NCI-H2029 treated with DMSO at 0.1 percent for 48 hours (cell line): ENCODE measurements at places on chromosomes 16 and 17.

- DNase-seq = no peak
Measured at GRCh38 chr17:64437944-64438525, 10.9 kb upstream of the MILR1 start.

DNA sequence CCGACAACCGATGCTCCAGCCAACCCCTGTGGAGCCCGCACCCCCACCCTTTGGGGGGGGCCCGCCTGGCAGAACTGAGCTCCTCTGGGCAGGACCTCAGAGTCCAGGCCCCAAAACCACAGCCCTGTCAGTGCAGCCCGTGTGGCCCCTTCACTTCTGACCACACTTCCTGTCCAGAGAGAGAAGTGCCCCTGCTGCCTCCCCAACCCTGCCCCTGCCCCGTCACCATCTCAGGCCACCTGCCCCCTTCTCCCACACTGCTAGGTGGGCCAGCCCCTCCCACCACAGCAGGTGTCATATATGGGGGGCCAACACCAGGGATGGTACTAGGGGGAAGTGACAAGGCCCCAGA, 17.9 kb downstream of the NGFR start:
- DNase-seq = no peak

DNA sequence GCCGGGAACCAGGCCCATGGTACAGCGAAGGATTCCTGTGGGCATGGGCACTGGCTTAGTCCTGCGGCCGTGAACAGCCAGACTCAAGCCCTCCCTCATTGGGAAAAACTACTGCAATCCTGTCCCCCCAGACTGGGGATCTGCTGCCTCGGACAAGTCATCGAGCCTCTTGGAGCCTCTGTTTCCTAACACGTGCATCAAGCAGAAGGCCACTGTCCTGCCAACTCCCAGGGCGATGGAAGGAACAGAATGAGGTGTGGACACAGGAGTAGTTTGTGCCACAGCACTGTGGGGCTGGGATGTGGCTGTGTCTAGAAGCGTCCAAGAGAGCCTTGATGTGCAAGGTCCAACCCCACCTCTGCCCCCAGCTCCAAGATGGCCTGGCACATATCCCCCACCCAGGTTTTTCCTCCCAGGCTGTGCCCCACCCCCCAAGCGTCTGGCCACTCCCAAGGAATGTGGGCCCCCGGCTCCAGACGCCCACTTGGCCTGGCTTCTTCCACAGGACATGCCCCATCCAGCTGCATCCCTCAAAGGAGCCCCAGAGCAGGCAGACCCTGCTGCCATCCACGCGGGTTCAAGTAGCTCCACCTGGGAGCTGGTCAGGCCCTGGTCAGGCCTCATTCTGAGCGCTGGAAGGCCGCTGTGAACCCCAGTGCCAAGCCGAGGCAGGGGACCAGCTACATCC, 3.4 kb downstream of the CAMKK1 start:
- no peak for DNase-seq

DNA sequence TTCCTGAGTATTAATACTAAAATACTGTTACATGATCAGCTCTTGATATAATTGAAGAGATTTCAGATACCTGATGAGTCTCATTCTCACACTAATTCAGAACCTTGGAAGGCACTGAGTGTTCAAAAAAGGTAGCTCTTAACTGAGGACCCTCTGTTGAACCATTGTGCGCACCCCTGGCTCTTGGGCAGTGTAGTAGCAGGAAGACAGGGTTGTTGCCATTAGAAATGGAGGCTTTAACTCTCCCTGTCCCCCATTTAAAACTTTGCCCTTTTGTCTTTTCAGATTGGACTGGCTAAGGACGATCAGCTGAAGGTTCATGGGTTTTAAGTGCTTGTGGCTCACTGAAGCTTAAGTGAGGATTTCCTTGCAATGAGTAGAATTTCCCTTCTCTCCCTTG, 1.8 kb downstream of the EIF1 start:
- no peak for DNase-seq

DNA sequence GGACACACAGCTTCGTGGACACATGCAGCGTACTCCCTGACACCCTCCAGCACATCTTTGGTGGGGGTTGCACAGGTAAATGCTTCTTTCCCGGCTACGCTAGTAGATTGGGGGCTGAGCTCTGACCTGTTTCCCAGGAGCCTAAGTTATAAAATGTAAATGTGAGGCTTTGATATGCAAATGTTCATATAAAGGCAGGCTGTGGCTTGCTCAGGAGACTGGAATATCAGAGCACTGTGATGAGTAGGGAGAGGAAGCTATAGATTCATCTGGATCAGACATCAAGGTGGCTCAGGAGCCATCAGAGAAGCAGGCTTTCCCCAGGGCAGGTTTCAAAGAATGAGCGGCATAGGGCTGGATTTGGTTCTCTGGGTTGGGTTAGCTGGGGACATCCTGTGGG, 3.4 kb upstream of the ETV4 start:
- no peak for DNase-seq

- no peak for DNase-seq
Measured at GRCh38 chr17:6495450-6496115, 51.3 kb downstream of the PIMREG start.

DNA sequence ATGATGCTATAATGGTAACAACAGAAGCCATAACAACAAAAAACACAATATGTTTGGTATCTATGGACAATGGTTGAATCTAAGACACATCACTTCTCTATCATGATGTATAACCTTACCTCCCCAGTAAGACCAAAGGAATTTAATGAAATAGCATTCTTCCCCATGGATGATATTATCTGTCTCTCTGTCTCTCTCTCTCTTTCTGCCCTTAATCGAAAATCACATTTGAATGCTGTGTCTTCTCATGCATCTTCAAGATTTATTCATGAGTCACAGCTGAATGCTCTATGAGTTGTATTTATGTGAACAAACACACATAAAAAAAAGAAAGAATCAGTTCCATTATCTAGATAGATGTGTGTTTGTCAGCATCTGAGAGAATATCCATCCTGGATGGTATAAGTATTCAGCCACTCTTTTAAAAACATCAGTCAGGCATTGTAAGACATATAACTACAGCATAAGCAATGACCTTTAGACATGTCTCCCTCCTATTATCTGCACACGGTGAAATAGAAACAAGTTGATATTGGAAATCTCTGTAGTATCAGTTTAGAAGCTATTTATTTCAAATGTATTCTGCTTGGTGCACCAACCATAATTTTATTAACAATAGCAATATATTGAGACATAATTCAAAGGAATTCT, 433.3 kb downstream of the TOX3 start:
- no peak for DNase-seq

DNA sequence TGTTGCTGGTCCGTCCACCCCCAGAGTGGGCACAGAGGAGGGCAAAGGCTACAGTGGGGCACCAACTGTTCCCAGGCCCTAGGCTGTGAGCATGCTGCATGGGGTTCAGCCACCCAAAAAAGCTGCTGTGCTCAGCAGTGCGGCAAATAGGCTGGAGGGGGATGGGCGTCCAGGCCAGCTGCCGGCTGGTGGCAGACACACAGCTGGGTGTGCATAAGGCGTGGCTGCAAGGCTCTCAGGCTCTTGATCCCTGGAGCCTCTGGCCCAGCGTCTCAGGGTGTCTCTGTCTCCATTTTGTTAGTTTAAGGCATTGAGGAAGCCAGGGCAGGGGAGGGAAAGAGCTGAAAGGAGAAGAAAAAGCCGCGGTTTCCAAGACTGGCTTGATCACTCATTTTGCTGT, 8.8 kb downstream of the RPL19 start:
- no peak for DNase-seq

DNA sequence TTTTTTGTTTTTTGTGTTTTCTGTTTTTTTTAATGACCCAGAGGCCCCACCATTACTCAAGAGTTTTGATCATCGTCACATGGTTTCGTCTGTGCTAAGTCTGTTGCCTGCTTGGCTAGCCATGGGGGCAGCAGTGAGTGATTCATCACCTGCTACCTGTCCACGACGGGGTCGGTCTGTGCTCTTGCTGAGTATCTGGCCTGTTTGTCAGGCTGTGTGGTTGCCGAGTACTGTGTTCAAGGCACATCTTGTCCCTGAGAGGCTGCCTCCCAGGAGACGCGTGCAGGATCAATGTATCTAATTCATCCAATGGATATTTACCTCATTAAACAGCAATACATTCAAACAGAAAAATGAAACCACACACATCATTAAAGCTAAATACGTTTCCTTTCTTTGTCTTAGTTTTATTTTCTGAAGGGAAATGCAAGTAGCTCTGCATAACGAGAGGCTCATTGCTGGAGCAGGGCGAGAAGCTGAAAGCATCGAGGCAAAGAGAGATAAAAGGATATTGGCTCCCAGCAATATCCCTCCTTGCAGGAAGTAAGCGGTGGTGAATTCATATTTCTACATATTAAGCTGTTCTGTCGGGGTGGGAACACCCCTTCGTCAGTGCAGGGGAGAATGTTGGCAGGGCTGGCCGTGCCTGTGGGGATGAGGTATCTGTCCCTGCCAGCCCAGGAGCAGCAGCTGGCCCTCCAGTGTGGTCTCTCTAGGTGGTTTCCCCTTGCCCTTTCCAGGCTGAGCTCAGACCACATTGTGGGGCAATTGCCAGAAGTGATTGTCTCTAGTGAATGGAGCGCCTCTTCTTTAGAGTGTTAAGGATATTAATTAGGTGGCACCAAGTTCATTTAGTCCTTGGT, 166.2 kb upstream of the ASIC2 start:
- no peak for DNase-seq

DNA sequence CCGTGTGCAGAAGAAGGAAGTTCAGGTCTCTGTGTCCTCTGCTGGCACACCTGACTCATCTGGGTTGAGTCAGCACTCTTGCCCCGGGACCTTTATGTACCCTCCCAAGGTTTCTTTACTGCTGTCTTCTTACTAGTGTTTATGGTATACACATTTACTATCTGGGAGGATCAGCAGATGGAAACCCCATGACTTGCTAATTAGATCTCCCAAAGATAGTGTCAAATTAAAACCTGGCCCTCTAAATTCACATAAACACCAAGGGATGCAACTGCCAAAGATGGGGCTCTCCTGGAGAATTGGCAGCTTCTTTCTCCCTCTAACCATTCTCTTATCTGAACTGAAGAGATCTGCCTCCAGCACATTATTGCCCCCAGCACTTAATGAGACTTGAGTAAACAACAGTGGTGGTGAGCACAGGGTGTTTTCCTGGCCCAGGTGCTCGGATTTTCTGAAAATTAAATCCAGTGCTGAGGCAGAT, 718.1 kb upstream of the SOX9 start:
- DNase-seq = peak; percentile 30

GRCh38 chr16:2591476-2592240, 53.8 kb downstream of the PDPK1 start:
- DNase-seq = no peak

DNA sequence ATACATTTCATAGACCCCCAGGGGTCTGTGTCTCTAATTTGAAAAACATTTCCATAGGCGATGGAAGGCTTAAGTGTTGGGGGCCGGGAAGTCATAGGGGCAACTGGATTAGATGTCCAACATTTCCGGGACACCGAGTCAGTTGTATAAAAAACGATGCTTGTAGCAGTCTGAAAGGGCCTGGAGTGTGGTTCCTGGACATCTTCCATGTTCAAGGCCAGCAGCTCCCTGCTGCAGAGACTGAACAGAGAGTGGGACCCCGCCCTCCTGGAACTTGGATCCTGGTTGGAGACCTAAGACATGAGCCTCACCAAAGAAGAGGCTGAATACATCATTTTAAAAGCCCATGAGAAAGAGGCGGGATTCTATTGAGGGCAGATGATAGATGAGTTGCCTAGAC, 82.0 kb upstream of the ZNF423 start:
- no peak for DNase-seq

GRCh38 chr17:17780922-17781590, 55.7 kb downstream of the SREBF1 start:
- DNase-seq = peak; percentile 15

DNA sequence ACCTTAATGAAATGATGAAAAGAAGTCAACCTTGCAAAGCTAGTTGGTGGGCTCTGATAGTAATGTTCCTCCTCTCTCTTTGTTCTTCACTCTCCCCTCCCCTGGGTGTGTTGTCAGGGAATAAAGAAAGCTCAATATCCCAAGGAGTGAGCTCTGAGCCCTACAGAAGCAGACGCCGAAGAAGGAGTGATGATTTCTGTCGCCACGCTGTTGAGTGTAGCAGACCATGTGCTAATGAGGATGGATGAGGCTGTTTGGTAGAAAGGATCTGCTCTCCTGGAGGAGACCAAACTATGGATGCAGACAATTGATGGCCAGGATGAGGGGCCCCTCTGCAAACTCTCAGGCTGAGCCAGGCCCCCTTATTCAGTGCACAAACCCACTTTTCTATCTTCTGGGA, 140.0 kb upstream of the DNAH9 start:
- DNase-seq = no peak

DNA sequence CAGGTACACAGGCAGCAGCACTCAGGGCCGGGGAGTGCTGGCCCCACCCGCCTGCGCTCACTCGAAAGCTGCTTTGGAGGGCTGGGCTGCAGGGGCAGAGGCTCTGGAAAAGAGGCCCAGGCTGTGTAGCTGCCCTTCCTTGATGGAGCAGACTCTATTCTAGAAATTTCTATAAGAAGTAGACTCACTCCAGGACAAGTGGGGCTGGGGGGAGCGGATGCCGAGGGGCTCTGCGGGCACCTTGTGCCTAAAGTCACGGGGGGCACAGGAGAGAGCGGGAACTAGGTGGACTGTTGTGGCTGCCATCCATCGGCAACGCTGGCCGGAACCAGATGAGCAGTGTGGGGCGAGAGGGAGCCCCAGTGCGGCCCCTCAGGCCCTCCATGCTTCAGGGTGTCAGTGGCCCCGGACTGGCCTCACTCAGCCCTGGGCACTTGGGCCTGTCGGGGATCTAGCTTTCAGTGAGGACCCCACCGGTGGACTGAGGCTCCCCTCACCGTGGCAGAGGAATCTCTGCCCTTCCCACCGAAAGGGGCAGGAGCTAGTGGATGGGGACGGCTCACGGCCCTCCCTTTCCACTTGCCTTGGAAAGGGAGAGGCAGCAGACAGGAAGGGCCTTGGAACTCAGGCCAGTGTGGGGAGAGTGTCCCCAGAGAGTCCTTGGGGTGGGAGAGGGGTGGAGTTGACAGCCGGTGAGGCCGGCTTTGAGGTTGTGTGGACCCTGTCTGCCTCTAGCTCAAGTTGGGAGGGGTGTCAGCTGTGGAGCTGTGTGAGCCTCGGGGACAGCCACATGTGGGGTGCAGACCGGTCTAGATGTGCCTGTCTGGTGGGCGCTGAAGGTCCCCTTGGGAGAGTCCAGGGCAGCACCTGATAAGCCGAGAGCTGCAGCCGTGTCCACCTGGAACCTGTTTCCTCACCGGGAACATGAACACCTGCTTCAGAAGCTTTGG, 16.6 kb downstream of the ENDOV start:
- DNase-seq = no peak

- no peak for DNase-seq
Measured at GRCh38 chr16:88530051-88530857, 39.9 kb upstream of the ZC3H18 start.

GRCh38 chr17:35089586-35090296, 26.2 kb upstream of the RFFL start:
- no peak for DNase-seq

DNA sequence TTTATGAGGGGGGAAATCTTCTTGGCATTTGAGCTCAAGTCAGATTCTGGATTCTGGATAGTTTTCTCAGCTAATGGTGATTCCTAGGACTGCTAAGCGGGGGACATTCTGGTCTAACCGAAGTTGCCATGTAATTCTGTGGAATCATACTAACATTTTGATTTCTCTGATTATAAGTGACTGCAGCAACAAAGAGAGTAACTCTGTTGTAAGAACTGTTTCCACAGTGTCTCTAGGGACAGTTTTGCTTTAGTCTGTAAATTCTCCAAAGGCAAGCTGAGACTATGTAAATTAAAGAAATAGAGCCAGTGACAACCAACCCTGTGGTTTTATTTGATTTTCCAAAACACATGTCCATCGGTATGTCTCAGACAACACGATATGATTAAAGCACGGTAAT, 286.2 kb downstream of the IRX3 start:
- no peak for DNase-seq

- no peak for DNase-seq
Measured at GRCh38 chr16:80176114-80176513, 364.7 kb upstream of the DYNLRB2 start.
